ENCODE measurements at places on chromosomes 1 and 21.

- no peak for DNase-seq
Measured at GRCh38 chr1:33126411-33127000, 45.6 kb downstream of the AZIN2 start.

DNA sequence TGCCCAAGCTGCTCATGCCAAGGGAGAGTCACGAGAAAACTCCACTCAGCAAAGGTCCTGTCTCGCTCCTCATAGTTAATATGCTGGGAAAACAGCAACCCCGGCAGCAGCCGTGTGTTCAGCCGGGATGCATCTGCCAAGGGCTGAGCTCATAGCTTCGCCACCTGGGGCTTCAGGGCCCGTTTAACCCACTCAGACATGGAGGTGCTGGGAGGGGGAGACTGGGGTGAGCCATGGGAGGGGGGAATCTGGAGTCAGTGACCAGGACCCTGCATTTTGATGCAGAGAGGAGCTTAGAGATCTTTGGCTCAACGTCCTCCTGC is 283.4 kb downstream of the PTPRU start:
- no peak for DNase-seq

DNA sequence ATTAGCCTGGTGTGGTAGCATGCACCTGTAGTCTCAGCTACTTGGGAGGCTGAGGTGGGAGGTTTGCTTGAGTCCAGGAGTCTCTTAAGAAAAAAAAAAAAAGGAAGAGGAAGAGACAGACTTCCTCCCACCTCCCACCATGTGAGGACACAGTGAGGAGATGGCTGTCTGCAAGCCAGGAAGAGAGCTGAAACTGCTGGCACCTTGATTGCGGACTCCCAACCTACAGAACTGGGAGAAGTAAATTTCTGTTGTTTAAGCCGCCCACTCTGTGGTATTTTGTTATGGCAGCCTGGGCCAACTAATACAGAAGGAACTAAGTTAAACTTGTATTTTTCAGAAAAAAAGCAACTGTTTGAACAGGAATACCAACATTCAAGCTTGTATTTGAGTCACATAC is 21.7 kb downstream of the DOP1B start:
- DNase-seq = no peak

DNA sequence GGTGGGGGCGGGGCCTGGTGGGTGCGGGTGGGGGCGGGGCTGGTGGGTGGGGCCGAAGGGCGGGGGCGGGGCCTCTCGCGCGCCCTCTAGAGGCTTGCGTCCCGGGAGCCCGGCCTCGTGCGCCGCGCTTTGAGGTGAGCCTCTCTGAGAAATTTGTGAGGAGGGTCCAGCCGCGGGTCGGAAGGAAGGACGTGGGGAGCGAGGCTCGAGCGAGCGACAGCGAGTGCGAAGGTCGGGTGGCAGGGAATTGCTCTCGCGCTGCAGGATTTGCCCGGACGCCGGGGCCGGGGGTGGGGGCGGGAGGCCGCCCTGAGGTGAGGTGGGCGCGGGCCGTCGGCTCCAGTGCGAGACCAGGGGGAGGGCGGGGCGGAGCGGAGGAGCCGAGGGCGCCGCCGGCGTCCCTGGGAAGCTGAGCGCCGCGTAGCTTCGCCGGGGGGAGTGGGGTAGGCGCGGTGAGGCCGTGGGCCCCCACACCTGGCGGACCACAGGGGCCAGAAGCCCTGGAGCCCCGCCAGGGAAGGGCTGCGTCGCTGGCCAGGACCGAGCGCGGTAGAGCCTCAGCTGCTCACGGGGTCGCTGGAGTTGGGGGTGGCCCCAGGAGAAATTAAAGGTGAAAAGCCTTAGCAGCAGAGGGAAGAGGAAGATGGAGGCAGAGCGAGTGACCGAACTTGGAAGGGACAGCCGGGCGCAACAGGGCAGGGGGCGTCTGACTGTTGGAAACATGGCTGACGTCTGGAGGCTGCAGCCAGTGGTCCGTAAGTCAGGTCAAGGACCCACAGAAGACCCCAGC is 754 bp upstream of the LSS start:
- DNase-seq = peak; percentile 63

DNA sequence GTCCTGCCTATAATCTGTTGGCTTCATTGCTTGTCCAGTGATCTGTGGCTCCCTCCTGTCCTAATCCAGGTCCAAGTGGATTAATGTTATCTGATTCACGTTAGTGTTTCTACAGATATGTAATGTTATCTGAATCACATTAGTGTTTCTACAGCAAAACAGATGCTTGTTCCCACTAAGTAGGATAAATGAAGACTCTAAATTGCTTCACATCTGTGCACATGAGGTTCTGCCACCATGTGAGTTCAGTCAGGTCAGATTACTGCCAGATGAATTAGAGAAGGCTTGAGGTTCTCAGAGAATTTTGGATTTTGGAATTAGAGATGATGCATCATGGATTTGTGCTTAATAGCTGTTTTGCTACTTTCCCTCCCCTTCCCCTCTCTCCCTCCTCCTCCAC is 13.2 kb downstream of the DISC1 start:
- no peak for DNase-seq
